ENCODE measurements at places on chromosomes 6 and 20.

- DNase-seq: no peak
Observed at GRCh38 chr6:89118931-89119330, 1.1 kb upstream of the SRSF12 start.

DNA sequence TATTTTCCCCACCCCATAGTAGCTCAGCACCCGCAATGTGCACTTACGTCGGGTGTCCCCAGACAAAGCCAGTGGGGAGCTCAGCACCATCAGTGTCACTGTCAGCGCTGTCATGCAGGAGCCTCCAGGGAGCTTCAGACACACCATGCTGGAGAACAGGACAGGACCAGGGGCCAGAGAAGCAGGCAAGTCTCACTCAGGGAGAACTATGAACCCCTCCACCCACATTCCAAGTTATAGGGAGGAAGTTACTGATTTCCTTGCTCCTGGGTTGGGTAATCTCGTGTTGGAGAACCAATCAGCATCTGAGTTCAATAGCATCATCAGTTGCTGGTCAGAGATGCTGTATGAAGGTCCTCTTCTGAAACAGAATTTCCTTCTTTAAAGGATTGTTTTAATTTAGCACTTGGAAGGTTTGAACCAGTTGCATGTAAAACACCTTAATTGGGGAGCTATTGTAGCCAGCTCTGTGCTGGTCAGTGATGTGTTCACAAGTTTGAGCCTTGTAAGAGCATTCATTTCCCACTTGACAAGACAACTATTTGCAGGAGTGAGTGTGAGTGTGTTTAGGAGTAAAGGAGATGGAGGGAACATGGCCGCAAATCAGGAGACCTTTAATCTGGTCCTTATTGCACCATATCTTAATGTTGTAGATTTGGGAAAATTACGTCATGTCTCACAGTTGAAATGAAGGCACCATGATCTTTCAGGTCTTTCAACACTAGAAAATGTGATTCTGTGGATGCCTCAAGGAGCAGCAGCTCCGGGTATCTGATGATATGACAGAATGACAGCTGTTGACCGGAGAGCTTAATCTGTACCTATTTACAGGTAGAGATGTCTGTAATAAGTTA, at the start of gene HLA-DRB1:
TSS of gene HLA-DRB1 (minus strand) at position 253 of the 854 bp plus-strand sequence. CDS start at position 147, 106 bp downstream.
- DNase-seq: no peak

DNA sequence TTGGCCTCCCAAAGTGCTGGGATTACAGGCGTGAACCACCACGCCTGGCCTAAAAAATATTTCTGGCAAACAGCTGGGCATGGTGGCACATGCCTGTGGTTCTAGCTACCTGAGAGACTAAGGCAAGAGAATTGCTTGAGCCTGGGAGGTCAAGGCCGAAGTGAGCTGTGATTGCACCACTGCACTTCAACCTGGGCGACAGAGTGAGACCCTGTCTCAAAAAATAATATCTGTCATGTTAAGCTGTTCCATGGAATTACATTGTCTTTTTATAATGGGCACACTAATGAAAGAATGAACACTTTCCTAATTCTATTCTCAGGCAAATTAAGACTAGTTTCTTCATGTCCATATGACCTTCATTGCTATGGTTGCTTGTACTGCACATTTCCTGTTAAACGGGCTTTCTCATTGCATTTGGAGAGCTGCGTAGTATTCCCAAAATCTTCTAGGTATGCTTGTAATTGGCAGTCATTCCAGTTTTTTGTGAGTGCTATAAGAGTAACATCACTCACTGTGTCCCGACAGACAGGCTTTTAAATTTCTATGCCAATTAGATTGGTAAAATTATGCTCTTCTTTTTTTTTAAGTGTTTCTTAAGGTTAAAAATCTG, 12.1 kb downstream of the AMD1 start:
- no peak for DNase-seq

DNA sequence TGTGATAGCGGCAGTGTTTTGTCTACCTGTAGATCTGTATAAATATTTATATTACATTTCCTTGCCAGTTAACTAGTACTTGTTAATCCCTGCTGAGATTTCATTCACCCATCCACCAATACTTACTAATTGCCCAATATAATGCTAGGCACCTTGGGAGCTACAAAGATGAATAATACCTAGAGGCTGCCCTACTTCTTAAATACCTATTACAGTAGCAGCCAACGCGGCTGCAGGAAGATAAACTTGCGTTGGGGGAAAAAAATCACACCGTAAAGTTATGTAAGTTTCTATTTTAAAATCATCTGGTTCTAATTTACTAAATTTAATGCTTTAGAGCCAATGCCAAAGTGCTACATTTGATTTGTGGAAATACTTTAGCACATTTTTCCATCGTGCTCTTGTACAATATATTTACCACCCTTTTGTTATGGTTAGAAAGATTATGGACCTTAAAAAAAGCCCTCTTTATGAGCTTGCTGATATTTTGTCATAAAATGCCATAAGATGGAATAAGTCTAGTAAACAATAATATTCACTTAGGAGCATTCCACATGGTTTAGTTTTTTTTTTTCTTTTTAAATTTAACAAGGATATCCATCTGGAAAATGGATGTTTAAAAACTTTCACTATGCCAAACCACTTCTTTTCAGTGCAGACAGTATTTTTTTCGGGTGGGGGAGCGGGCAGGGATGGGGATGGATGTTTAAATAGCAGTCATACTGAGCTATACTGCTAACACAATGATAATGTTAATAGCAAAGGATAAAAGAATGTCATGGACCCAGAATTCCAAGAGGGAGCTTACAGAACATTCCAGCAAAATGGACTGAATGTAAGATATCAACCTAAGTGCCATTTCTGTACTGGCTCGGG, 13.2 kb upstream of the NEDD9 start:
- DNase-seq: no peak

DNA sequence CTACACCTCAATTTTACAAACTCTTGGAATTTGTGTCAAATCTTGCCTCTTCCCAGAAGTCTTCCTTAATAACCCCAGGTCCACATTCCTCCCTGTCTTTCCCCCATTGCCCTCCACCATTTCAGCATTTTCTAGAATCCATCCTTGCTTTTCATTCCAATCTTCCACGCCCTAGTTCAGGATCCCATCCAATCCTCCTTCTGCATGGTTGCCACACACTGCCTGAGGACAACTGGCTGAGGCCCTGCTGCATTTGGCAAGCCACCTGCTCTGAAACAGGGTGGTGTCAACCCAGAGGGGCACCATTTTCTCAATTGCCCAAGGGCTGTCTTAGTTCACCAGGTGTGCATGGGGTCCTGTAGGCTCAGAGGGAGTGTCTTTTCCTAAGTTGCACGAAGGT, 37.9 kb upstream of the RFPL4B start:
- no peak for DNase-seq

DNA sequence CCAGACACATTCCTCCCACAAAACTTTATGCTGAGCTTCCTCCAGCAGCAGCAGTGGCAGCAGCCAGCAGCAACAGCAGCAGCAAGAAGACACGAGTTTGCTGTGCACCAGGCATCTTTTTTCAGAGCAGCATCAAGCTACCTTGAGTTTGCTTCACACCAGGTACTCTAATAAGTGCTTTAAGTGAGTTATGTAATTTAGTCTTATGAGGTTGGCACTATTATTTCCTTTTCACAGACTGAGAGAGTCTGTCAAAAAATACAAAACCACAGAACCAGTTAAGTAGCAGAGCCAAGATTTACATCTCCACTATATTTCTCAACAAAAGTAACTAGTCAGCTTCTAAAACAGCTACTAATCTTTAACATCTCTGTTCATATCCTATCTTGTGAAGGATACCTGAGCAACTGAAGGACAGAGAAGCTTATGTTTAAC, 23.7 kb downstream of the RANBP9 start:
- peak; percentile 32 for DNase-seq

DNA sequence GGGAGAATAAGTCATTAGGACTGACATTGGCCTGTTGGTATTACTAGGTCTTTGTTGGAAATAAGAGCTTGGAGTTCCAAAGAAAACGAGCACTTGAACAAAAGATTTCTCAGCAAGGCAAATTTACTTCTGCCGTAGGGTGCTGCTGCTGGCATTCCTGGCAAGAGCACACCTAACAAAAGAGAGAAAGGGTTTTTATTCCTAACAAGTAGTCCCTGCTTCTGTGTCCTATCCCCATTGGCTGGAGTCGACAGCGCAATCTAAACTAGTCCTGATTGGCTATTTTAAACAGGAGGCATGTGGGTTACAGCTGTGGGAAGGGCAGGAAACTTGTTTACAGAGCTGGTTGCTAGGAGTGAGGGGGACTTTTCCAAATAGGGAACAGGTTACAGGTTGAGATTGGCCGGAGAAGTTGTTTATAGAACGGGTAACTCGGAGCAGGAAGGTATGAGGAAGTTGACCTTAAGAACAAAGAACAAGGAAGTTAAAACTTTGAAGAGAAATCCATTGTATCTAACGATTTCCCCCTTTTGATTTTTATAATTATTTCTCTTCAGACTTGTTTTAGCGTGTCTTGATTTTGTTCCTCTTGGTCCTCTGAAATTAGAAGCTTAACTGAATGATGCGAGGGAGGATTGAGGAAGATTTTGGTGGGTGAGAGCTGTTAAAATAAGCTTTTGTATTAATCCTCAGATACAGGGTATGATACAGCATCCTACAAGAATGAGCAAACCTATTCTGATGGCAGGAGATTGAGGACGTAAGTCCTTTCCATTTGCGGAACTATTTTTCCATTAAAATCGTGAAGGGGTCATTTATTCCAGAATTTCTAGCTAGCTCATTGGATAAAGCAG, 3.4 kb upstream of the ZNFX1 start:
- no peak for DNase-seq

GRCh38 chr6:161503570-161503969, 229.7 kb upstream of the AGPAT4 start:
- DNase-seq: no peak

- no peak for DNase-seq
Observed at GRCh38 chr6:79546186-79546585, 9.0 kb upstream of the LCA5 start.

DNA sequence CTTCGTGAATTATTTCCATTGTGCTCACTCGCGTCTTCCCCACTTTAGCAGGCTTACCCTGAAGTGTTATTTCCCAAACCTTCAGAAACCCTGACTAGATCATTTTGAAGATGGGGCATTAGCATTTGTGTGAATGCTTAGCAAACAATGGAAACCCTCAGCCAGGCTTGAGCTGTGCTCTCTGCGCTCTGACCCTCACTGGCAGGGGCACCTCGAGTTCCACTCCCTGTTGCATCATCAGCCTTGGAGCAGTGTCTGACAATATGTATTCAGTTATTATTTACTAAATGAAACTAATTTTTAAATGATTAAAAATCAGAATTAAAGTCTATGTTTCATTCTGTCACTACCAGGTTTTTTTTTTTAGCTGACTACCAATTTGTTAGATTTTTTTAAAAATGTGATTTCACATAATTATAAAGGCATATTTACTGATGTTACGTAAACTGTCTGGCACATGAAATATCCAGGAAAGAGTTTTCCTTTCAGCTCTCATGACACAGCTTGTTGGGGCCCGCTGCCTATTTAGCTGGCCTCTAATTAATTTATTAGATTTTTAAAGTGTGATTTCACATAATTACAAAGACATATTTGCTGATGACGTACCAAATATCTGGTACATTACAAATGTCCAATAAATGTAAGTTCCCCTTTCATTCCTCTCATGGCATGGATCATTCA, 155.2 kb downstream of the PACRG start:
- no peak for DNase-seq

GRCh38 chr20:50385733-50386640, 124.2 kb upstream of the PTPN1 start:
- peak; percentile 84 for DNase-seq

DNA sequence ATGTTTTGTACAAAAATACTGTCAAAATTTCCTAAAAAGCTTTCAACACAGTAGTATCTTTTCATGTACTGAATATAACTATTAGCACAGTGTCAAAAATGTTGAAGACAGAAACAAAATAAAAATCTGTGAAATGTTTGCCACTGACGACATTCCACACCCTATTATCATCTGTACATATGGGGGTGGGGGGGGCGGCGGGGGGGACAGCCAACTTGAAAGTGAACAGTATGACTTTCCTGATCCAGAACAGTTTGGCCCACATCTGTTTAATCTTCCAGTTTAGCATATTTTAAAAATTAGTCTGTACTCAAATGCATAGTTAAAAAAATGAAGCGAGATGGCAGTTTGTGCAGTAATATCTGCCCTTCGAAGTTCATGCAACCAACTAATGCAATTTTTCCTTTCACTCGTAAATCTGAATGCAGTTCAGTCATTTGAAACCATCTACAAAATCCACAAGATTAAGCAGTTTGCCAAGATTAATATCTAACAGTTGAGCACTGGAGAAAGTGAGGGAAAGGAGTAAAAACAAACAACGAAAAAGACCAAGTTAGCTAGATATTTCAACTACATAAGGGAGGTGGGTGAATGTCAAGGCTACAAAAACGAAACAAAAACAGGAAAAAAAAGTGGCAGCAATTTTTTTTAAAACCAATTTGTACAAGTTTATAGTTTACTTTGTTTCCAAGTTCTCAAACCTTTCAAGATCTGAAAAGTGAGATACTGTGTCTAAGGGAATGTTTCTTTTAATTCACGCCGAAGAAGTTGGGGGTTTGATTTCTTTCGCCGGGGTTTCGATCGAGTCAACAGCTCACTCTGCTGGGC, 1.9 kb downstream of the CITED2 start:
- no peak for DNase-seq

GRCh38 chr6:151096255-151096612, 143.5 kb upstream of the AKAP12 start:
- no peak for DNase-seq

DNA sequence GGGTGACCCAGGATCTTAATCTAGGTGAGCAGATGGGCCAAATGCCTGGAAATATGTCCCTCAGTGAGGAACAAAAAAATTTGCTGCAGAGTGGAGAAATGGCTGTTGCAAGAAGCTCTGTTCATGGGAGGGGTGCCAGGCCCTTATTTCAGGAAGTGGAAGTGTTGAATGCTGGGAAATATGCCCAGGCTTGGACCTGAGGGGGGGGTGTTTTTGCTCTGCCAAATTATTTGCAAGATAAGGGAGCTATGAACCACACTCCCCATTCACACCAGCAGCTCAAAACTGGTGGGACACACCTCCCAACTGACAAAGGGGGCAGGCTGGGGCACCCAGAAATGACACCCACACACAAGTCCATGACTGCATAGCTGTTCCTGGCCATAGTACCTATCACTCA, 8.7 kb downstream of the CST4 start:
- DNase-seq: no peak

Measured in T-cell (primary cell).